ENCODE measurements at places on chromosomes 12 and 14.

DNA sequence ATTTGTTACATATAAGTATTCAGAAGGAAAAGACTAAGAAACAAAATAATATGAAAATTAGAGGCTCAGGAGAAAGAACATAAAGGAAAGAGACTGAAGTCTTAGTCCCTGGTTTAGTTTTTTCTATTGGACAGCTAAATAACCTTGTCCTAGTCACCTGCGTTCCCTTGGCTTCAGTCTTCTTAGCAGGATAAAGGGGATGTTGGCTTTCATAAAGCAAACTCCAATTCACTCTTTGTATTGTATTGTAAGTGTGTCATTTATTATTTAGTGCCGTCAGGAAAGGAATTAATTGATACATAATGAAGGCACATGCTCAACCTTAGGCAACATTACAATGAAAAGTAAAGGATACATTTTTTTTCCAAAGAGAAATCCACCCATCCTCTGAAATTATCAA is 190.3 kb upstream of the PPFIA2 start:
- DNase-seq: no peak

GRCh38 chr14:52356025-52356424 is 41.9 kb downstream of the PTGER2 start:
- DNase-seq: no peak

DNA sequence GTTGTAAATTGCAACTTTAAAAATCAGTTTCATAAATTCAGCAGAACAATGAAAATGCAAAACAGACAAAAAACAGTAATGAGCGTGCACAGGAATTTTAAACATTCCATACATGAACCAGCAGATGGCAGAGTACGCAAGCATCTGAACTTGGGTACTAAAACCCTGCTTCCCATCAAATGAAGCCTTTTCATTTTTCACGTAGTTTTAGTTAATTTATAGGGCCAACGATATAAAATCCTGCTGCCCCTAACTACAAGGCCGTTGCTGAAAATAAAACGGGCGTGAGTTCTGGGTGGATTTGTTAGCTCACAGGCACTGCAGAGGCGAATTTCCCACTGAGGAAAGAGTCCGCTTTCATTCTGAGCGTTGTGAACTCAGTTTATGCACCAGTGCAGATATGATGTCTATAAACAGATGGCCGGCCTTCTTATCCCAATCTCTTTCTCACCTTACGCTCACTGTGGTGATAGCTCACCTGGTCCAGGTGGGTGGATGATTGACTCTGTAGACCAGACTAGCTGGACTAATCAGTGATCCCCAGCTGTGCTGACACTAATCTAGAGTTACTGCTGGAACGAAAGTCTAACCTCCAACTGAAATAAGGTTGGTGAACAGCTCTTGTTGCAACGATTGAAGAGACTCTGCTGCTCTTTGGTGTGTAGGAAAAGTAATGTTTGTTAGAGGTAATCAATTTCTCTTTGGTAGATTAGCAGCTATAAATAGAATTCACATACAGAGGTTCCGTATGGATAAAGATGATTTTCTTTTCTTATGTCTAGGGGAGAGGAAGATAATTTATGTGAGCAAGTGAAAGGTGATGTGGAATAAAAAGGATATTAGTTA is 89.2 kb downstream of the PDZRN4 start:
- no peak for DNase-seq

GRCh38 chr14:100074431-100075100 is 9.3 kb downstream of the EVL start:
- DNase-seq: no peak

DNA sequence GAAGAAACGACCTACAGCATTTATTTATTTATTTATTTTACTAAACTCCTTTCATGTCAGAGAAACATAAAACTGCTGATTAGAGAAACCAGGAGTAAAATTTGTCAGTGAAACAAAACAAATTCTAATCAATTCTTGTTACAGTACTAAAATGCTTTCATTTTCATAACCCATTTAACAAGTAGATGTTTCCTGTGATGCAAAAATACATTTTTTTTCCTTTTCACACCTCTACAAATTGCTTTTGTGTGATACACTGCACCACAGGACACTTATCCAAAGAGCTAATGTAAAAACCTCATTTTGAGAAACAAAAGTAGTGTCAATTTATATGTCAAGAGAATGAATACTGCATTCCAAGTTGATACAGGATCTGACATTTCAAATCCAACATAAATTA is 155.1 kb downstream of the SYT1 start:
- no peak for DNase-seq

DNA sequence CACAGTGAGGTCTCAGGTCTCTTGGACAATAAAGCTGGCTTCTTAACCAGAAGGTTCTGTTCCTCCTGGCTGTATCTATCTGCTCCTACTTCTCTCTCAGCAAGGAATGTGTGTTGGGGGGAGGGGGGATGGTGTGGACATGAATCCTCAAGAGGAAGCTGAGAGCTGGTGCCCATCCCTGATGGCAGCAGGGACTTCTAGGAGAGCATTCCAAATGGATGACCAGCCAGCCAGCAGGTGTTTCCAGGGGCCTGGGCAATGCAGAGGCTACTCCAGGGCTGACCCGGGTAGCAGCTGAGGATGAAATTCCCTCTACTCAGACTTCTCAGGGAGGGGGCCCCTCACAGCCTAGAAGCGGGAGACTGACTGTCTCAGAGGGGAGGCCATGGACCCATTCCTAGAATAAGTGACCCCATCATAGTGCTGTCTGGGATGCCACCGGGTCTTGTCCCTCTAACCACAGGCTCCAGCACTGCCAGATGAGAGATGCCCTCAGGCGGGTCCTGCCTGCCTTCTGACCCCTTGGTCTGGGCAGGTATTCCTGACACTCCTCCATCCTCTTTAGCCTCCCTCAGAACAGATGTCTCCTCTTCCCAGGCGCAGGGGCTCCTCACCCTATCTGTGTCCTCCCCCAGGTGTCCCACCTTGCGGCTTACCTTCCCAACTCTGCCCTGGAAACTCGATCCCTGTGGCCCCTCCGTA is 1.2 kb downstream of the RAB15 start:
- DNase-seq: no peak

DNA sequence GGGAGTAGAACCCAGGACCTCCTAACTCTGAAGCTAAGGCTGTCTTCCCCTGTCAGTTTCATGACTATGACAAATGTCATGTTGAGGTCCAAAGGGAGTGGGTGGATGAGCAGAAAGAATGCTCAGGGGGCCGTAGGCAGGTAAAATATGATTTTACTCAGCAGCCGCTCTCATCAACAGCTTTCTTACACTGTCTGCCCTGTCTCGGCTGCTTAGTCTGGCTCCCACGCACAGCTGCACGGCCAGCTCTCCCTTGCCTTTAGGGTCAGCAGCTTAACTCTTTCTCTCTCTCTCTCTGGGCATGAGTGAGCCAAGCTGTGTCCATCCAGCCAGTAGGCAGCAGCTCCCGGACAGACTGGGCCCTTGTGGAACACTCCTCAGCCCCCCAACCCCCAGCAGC is 95.2 kb downstream of the GCH1 start:
- no peak for DNase-seq

- no peak for DNase-seq
These were observed 612 bp upstream of the ZDHHC22 start for GRCh38 chr14:77142005-77142800.

GRCh38 chr14:73567951-73568885 is 795 bp upstream of the ACOT2 start:
- no peak for DNase-seq

GRCh38 chr12:14714437-14714836 is 18.0 kb upstream of the GUCY2C start:
- no peak for DNase-seq

GRCh38 chr14:86802726-86803125 is 1190.3 kb downstream of the GALC start:
- no peak for DNase-seq

DNA sequence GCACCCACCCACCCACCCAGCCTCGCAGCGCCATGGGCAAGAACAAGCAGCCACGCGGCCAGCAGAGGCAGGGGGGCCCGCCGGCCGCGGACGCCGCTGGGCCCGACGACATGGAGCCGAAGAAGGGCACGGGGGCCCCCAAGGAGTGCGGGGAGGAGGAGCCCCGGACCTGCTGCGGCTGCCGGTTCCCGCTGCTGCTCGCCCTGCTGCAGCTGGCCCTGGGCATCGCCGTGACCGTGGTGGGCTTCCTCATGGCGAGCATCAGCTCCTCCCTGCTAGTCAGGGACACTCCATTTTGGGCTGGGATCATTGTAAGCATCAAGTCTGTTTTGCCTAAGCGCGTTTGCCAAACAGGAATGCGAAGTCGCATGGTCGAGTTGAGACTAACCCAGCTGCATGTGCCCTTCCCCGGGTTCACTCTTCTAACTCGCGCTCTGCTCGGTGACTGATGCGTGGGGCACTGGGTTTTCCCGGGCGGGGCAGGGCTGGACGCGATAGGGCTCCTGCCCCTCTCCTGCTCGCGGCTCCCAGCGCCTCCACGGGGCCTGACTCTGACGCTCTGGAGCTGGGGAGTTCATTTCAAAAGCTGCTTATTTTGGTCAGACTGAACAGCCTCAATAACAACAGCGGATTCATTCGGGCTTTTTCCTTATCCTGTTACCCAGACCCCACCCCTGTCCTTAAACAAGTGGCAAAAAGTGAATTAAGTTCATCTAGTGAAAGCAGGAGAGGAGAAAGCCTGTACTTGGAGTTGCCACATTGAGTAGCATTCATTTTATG is 458 bp downstream of the SSPN start:
- DNase-seq: no peak

DNA sequence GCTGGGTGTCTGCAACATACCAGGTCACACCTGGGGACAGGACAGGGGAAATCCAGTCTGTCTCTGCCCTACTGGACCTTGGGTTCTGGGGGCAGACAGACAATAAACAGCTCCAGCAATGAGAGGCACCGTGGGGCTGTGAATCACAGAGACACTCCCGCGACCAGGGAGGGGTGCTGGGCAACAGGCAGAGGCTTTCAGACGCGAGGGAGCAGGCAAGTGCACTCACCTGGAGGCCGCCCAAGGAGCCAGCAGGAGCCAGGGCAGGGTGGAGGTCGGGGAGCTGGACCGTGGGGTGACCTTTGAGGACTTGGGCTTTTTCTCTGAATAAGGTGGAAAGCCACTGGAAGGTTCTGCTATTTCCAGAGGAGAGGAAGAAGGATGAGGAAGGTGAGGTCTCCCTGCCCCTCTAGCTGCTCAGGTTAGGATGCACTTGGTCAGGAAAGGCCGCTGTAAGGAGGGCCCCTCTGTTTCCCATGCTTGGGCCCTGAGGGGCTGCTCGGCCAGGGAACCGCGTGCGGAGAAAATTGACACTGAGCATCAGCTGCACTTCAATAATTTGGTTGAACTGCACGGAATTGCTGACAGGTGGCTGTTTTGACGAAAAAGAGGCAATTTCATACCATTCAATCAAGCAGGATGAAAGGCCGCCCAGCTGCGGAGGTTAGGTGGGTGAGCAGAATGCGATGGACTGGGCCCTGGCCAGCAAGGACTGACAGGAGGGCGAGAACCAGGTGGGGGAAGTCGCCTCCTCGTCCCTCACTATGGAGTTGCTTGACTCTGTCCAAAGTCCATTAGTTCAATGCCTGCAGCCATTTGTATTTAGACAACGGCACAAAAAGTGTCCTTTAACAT is 42.2 kb downstream of the JAG2 start:
- DNase-seq: no peak

- no peak for DNase-seq
These were observed 618 bp upstream of the ANKRD52 start for GRCh38 chr12:56258820-56259183.

- DNase-seq: no peak
These were observed 994.7 kb downstream of the VRK1 start for GRCh38 chr14:97791906-97792305.

Measured in stimulated activated naive CD4-positive, alpha-beta T cell (primary cell).